ENCODE measurements at places on chromosomes 1 and 21.

DNA sequence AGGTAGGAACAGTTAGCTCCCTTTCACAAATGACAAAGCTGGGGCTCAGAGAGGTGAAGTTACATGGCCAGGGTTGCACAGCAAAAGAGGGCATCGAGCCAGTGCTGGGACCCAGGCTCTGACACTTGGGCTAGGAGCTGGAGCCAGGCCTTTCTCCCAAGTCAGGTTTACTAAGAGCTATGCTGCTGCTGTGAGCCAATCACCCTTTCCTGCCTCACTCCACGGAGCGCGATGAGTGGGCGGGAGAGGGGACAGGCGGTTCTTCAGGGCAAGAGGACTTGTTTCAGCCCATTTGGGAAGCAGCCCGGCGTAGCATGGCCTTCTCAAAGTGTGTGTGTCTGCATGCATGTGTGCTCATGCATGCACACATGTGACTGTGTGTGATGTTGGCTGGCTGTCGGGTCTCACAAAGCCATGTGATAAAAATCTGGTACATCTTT, 10.6 kb downstream of the ID3 start:
- DNase-seq, result no peak

DNA sequence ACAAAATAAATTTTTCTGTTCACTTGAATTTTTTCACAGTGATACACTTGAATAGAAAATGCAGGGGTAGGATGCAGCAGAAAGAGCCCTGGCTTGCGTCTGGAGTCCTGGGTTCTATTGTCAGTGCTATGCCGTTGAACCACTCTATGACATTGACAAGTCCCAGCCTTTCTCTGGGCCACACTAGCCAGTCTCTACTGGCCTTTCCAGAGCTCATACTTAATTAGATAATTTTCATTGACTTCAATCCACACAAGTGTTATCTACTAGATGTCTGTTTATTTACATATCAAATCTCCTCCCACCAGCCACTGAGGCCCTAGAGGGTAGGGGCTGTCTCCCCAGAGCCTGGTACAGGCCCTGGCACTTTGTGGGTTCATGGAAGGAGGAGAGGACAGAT, 15.5 kb upstream of the CELA3B start:
- no peak for DNase-seq

DNA sequence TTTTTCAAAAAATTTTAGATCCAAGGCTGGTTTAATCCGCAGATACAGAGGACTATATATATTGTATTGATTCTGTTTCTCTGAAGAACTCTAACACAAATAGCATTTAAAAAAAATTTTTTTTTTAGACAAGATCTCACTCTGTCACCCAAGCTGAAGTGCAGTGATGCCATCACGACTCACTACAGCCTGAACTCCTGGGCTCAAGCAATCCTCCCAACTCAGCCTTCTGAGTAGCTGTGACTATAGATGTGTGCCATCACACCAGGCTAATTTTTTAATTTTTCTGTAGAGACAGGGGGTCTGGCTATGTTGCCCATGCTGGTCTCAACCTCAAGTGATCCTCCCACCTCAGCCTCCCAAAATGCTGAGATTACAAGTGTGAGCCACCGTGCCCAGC, 3.0 kb downstream of the ANKRD45 start:
- DNase-seq, result no peak

DNA sequence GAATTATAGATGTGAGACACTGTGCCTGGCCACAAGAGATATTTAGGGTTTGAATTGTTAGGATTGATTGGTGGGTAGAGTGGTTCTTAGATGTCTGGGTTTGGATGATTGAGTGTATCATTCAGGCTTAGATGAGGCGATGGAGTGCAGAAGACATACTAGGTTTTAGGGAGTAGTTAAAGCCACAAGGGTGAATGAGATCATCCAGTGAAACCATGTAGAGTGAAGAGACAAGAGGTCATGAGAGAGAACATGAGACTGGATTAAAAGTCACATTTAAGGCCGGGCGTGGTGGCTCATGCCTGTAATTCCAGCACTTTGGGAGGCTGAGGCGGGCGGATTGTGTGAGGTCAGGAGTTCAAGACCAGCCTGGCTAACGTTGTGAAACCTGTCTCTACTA, 37.2 kb downstream of the ZFYVE9 start:
- no peak for DNase-seq
